ENCODE measurements at places on chromosomes 1 and 21.

- DNase-seq = no peak
Measured at GRCh38 chr1:63674865-63675419, 81.7 kb downstream of the PGM1 start.

DNA sequence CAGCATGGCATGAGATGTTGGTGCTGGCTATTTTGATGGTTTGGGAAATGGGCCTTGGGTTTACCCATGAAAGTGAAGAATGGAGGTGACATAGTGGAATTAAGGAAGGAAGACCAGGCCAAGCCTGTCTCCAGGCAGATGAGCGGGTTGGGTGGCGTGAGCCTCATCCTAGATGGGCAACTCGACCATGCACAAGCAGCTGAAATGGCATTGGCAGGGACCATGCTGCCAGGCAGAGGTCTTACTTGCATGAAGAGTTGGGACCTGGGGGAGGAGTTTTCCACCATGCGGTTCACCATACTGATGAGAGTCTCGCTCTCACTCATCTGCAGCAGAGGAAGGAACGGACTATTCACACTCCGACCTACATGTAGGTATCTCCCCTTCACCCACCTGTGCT is 37.5 kb upstream of the GOLT1A start:
- no peak for DNase-seq

DNA sequence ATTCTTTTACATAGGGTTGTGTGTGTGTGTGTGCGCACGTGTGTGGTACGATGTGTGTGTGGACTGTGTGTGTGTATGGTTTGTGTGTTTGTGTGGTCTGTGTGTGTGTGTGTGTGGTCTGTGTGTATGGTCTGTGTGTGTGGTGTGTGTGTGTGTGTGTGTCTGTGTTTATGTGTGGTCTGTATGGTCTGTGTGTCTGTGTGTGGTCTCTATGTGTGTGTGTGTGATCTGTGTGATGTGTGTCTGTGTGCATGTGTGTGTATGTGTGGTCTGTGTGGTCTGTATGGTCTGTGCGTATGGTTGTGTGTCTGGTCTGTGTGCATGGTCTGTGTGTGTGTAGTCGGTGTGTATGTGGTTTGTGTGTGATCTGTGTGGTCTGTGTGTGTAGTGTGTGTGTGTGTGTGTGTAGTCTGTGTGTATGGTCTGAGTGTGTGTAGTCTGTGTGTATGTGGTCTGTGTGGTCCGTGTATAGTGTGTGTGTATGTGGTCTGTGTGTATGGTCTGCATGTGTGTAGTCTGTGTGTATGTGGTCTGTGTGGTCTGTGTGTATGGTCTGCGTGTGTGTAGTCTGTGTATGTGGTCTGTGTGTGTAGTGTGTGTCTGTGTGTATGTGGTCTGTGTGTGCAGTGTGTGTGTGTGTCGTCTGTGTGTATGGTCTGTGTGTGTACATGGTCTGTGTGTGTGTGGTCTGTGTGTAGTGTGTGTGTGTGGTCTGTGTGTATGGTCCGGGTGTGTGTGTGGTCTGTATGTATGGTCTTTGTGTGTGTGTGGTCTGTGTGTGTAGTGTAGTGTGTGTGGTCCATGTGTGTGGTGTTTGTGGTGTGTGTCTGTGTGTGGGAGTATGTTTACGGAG is 46.8 kb downstream of the RHOU start:
- no peak for DNase-seq

GRCh38 chr1:14421977-14422609 is 176.4 kb upstream of the KAZN start:
- no peak for DNase-seq

DNA sequence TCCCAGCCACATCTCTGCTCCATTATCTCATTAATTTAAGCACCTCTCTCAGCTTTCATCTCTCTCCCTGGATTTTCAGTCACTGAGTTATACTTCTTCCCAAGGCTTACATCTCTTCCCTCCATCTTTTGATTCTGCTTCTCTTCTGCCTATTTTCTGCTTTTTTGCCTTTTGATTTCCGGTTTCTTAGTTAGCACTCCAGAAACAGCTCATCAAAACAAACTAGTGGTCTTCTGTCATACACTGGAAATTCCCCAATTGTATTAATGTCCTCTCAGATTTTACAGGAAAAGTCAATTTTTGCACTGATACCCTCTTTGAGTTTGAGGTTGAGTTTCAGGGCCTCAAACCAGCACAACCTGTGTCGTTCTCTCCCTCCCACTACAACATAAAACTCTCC is 1.5 kb downstream of the LCE3E start:
- no peak for DNase-seq

- DNase-seq = no peak
Measured at GRCh38 chr1:223620297-223620897, 45.1 kb downstream of the CAPN8 start.

Data from activated CD8-positive, alpha-beta memory T cell treated with anti-CD3 and anti-CD28 coated beads for 24 hours (primary cell).